ENCODE measurements at places on chromosomes 6 and 20.
A peak's percentile ranks its signal among the peaks of the same experiment; 100 is the strongest.

DNA sequence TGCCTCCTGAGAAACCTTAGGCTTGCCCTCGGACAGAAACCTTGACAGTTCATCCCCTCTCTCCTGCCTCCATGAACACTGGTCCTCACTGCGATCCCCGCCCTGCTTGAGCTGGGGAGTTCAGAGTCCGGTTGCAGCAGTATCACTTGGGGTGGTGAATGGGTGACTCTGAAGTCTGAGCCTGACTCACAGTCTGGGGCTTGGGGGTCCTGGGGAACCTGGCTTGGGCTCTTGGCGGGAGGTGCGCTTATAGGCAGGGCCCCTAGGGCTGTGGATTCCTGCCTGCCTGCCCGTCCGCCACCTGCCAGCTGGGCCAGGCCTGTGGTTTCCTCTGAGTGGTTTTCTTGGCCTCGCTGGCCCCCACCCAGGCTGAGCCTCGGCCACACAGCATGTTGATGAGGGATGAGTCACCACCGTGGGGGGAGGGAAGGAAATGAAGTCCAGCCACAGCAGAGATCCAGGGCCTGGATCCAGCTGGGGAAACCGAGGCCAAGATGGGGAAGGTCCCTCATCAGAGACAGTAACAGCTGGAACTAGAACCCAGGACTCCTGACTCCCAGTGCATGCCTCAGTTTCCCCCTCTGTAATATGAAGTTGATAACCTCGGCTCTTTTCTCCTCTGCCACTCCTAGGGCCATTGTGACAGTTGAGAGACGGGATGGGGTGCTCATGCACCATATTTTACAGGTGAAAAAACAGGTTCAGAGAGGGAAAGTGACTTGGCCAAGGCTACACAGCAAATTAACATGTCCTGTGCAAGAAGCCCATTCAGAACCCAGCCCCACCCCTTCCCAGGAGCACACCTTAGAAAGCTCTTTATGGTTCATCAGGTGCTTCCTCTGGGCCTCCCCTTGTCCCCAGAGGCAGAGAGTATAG, 9.2 kb downstream of the FOXS1 start:
- DNase-seq = no peak

GRCh38 chr6:90173262-90173925, 123.2 kb downstream of the BACH2 start:
- DNase-seq = no peak

DNA sequence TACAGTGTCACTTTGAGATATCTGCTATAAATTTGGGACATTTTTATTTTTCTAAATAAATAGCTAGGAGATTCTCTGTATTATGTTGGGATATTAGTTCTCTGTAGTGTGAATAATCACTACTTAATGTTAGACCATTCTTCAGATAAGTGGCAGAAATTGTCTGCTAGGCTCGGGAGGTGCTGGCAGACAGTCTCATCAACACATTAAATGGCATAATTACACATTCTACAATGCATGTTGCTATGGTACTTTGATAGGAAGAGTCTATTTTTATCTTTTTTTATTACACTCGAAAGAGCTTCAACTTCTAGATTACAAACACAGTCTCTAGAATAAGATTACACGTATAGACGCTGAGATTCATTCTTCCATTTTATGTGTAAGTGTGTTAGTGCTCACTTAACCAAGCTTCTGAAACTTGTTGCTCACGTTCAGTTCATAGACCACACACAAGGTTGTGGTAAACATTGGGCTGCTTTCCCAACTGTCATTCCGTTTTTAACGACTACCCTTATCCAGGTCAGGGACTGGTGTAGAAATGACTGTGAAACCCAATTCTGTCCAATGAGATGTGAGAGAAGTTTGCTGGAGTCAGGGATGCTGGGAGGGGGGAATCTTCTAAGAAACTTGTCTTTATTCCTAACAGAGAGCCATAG, 78.6 kb downstream of the TPBG start:
- peak; percentile 21 for DNase-seq

- DNase-seq = no peak
Observed at GRCh38 chr6:116672306-116672705, 3.7 kb upstream of the ZUP1 start.

DNA sequence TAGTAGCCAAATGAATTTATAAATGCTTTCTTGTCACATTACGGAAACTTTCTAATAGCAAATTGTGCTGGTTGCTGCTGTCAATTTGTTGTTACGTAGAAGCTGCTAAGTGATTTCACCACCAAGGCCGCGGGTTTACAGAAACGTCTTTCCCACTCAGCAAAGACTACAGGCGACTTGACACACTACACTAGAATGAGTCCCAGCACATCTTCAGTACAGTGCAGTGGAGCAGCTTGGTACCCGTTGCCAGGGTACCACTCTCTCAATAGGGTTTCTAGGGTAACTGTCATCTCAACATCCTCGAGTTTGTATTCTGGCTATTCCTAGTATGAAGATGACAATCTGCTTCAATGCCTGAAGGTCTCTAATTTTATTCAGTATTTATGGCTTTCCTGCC, 22.7 kb upstream of the ZDHHC14 start:
- DNase-seq = no peak

DNA sequence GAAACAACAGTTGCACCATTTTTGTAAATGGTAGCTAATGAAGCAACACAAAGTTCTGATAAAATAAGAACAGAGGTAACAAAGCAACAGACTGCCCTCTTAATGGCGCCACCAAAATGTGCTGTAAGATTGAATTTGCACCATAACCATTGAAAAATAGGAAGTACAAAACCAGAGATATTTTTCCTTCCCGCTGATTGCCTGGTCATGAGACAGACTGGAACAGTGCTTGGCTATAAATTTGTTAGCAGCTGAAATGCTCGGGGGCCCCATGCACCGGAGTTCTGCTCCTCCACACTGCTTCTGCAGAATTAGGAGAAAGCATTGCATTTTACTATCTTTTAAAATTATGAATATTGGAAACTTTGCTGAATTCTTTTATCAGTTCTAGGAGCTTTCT, 164.4 kb upstream of the QKI start:
- DNase-seq = no peak

- DNase-seq = no peak
Observed at GRCh38 chr6:1970151-1970561, 275.2 kb downstream of the GMDS start.

DNA sequence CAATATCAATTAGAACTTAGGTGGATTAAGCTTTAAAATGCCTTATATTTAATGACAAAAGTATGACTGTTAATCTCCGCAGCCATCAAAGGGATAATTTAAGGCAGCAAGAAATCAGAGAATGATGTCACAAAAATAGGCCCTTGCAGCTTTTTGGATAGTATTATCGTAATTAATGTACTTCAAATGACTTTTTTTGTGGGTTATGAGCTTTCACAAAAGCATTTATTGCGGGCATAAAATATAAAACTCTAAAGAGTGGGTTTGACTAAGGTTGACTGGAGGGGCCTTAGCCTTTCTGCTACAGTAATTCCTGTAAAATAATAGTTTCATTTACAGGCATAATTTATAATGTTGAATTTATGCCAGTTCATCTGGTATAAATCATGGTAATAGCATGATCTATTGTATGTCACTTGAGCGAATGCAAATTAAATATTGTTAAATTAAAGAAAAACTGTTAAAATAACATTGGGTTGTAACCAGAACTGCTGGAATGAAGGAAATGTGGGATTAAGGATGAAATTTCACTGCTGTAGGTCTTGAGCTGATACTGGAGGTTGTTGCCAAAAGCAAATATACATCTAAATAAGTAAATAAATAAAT, 78.5 kb upstream of the ZFP64 start:
- no peak for DNase-seq

- no peak for DNase-seq
Observed at GRCh38 chr6:2950713-2951112, 20.7 kb downstream of the SERPINB6 start.

DNA sequence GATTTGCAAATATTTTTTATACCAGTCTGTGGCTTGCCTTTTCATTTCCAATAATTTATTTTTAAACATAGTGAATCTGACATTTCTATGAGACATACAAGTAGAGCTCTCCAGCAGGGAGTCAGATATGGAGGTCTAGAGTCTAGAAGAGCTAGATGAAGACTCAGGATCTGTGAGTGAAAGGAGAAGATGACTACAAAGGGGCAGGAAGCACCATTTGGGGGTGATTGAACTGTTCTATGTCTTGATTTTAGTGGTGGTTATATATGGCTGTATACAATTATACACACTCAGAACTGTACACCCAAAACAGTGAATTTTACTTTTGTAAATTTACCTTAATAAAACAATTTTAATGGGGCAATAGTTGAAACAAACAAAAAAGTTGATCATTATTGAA, 127.9 kb upstream of the BACH2 start:
- DNase-seq = no peak

DNA sequence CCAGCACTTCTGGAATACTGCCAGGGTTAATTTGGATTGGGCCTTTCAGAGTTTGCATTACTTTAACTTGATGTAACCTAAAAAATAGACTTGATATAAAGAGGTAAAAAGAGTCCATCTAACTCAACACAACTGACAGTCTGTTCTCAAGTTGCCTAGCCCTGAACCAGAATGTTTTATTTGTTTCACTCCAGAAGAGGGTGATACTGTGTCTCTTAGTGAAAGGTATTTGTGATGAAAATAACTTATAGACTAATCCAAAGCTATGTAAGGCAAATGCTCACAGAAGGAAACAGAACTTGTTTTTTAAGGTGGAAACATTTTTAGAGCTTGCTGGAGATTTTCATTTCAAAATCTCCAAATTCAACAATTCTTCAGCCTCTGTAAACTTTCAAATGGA, 469.1 kb upstream of the RUNX2 start:
- no peak for DNase-seq

GRCh38 chr6:152008779-152009178, 201.3 kb downstream of the ESR1 start:
- no peak for DNase-seq

DNA sequence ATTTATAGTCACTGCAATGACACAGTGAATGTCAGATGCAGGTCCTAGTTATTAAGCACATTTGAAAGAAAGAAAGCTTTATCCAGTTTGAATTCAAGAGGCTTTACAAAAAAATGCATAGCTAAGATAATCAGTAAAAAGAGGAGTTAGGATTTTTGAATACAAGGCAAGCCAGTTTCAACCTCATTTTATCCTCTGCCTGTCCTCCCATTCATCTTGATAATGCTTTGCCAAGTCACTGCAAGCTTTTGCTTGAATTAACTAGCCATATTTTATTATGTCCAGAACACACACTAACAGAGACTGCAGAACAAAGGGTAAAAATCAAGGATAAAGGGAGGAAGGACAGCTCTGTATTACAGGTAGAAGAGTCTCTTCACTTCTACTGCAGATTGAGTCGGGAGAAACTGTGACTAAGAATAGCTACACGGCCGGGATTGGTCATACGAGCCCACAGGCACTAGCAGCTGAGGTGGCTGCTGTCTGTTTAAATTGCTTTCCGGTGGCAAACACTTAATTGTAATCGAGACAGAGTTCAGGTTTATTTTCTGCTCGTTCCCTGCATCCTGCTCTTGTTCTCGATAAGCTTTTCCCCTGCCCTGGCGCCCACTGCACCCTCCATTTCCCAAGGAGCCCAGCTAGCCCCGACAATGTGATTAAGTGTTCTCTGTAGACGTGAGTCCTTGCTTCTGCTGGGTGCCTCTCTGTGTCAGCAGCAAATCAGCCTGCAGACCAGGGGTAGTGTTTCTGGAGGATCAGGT, 30.5 kb upstream of the AKAP12 start:
- peak; percentile 71 for DNase-seq

DNA sequence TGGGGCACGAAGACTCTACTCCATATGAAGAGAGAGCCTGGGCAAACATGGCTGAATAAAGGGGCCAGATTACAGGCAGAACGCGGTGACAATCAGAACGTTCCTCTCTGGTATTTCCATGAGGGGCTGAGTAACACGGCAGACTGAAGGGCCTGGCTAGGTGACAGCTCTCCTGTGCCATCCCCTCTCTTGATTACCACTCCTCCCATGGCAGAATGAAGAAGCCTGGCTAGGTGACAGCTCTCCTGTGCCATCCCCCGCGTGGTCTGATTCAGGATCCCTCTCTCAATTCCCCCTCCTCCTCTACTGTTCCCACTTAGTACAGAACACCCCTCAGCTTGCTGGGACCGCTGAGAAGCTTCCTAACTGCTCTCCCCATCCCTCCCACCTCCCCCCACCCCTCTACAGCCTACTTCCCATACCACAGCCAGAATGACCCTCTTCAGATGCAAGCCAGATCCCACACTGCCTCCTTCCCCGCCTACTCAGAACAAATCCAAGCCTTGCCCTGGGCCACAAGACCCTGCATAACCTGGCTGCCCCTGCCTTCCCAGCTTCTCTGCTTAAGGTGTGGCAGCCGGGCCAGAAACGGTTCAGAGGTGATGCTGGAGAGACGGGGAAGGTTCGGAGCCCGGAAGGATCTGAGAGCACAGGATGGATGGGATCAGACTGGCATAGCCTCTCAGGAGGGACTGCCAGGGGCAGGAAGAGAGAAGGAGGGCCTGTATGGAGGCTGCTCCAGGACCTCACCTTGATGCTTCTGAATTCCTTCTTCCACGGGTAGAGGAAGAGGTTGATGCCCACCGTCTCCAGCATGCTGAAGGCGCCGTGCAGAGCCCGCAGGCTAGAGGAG, 7.7 kb downstream of the SPATA2 start:
- DNase-seq = no peak

- DNase-seq = no peak
Observed at GRCh38 chr6:106450653-106451052, 90.1 kb downstream of the CRYBG1 start.

GRCh38 chr6:130913120-130913519, 85.9 kb downstream of the SMLR1 start:
- no peak for DNase-seq

GRCh38 chr20:11207749-11208502, 534.1 kb upstream of the JAG1 start:
- DNase-seq = no peak

DNA sequence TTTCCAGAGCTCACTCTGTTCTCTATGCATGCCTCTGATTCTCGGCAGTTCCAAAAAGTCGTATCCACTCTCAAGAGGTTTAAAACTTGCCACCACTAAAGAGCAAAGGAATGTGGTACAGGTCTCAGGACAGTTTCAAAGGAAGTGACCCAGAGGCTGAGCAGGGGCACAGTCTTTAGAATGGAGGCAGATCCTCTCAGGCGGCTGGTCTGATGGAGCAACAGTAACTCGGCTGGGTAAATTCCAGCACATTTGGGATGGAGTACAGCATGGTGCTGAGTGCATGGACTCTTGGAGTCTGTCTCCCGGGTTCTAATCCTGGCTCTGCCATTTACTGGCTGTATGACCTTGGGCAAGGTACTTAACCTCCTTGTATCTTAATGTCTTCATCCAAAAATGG, 88.1 kb upstream of the BACH2 start:
- no peak for DNase-seq

GRCh38 chr20:25296094-25297093, 48.5 kb downstream of the PYGB start:
- no peak for DNase-seq

DNA sequence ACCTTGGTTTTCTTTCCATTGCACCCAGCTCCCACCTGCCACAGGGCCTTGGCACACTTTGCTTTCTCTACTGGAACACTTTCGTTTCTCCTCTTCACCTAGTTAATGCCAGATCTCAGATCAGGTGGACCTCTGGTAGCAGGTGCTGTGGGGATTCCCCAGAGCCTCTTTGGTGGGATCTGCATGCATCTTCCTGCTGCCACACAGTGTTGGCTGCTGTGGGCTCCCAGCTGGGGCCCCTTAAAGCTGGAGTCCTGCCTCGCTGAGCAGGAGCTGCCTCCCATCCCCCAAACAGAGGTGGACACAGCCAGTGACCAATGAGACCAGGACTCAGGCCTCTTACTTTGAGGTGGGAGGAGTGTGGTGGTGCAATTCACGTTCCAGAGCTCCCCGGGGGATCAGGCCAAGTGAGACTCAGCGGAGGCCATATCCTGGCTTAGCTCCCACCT, 28.4 kb downstream of the CEBPB start:
- no peak for DNase-seq

Data from NCI-H1092 treated with DMSO at 0.1 percent for 48 hours (cell line).